ENCODE measurements at places on chromosomes 13 and 19.

DNA sequence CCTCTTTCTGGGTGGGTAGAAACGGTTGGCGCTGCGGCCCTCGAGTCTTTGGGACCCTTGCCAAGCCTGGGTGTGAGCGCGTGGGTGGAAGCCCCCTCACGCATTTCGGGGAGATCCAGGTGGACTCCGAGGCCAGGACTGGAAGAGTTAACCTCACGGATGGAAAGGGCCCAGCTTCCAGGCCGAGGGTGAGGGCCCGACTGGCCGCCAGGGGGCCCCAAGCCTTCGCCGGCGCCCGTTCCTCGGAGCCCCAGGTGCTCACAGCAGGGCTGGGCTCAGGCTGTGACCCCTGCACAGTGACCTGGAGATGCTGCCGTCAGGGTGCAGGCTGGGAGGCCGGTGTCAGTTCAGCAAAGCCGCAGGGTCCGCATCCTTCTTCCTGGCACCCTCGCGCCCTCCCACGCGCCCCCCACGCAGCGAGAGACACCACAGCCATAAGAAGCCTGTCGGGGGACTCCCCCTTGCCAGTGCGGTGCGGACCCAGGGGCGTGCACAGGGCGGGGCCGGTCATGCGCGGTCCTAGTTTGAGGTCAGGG is 34.2 kb upstream of the TMEM255B start:
- DNase-seq: peak; percentile 94

DNA sequence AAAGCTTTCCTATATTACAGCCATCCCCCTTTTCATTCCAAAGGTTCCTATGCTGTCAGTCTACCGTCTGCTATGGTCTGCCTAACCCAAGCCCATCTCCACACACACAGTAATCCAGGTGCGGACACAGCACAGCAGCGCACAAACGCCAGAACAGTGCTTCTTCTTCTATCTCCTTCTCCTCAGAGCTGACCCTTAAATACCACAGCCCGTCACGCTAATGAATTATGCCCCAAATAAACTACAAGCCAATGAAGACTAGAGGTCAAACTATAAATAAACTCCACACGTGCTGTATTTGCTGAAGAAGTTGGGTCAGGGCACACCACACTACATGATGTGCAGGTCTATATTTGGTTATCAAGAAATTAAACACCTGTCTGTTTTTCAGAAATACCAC is 71.8 kb downstream of the TBC1D4 start:
- no peak for DNase-seq

GRCh38 chr13:39403106-39403505 is 199.9 kb downstream of the LHFPL6 start:
- no peak for DNase-seq

- peak; percentile 56 for DNase-seq
These were observed 7.6 kb downstream of the F7 start for GRCh38 chr13:113112893-113113845.

Measured in spleen (tissue), 13 donors.